SHP77 treated with DMSO at 0.1 percent for 48 hours (cell line): ENCODE measurements at places on chromosomes 2 and 18.

GRCh38 chr18:21191596-21192307 lies 50.3 kb upstream of the GREB1L start:
- peak; percentile 28 for DNase-seq

DNA sequence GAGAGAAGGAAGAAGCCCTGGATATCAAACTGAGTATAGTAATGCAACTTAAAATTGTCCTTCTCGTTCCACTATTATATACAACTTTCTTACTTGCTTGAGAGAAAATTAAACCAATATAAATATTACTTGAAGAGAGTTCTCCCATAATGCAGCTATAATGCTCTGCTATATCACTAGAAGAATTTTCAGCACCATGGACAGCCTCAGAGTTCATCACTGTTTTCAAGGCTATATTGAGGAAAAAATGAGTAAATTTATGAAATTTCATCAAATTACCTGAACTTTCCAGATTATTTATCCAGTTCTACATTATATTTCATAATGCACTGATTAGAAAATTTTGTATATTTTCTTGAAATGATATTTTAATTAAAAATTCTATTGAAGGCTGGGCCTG lies 1053.5 kb upstream of the FAM98A start:
- DNase-seq: no peak

- no peak for DNase-seq
Observed at GRCh38 chr2:223941579-223942277, 3.4 kb downstream of the WDFY1 start.

DNA sequence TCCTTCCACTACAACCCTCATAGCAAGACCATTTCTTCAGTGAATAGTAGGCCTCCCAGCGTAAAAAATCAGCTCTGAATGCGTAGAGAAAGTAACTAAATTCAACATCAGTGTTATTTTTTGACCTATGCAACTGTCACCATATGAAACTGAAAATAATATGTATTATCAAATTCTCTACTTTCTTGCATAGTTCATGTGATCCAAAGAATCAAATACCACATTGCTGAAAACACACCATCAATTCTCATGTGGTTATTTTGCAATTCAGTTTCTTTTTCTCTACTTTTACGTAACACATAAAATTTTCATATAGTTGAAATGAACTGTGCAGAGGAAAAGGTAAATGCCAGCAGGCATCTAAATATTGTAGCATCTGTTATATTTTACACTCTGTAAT lies 208.5 kb upstream of the SPOPL start:
- DNase-seq: no peak

DNA sequence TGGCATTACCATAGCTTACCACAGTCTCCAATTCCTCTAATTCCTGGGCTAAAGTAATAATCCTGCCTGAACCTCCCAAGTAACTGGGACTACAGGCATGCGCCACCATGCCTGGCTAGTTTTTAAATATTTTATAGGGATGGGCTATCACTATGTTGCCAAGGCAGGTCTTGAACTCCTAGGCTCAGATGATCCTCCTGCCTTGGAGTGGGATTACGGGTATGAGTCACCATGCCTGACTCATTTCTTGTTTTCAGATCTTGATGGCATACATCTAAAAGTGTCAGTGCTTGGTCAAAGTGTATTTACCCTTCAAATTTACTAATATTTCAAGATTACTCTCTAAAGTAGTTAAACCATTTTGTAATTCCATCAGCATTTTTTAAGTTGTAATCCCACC lies 9.4 kb upstream of the SOCS6 start:
- DNase-seq: no peak

DNA sequence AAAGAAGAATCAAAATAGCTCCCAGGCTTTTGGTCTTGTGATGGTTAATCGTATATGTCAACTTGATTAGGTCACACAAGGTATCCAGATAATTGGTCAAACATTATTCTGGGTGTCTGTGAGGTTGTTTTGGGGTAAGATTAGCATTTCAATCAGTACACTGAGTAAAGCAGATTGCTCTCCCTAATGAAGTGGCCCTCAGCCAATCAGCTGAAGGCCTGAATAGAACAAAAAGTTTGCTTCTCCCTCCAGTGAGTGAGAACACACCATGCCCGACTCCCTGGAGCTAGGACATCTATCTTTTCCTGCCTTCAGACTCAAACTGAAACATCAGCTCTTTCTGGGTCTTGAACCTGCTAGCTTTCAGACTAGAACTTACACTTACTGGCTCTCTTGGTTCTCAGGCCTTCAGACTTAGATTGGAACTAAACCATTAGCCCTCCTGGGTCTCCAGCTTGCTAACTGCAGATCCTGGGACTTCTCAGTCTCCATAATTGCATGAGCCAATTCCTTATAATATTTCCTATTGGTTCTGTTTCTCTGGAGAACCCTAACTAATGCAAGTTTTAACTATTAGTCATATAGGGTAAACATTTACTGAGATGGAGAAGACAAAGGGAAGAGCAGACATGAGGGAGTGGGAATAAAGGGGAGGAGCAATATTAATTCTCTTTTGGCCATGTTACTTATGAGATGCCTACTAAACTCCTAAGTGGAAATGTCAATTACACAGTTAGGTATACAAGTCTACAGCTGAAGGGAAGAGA lies 25.5 kb downstream of the LNPK start:
- no peak for DNase-seq

GRCh38 chr18:2223849-2224248 lies 347.5 kb downstream of the METTL4 start:
- DNase-seq: peak; percentile 29

DNA sequence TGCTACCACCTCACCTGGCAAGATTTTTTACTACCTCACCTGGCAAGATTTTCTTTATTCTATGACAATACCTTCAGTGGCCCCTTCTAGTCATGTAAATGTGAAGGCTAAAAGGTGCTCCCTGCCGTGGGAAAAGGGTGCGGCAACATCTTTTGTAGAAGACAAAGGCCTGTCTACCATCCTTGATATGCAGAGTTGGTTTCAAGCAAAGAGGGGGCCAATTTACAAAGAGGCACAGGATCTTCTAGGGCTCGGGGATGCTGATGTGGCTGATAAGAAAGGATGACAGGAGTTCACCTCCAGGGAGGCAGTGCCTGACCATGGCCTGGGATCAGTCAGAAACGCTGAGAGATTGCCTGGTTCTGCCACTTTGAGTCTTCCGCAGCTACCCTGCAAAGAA lies 165.4 kb upstream of the SLC1A4 start:
- no peak for DNase-seq

- no peak for DNase-seq
Observed at GRCh38 chr18:22314001-22314400, 103.7 kb downstream of the CTAGE1 start.

GRCh38 chr2:167966937-167967913 lies 280.2 kb downstream of the STK39 start:
- DNase-seq: no peak

DNA sequence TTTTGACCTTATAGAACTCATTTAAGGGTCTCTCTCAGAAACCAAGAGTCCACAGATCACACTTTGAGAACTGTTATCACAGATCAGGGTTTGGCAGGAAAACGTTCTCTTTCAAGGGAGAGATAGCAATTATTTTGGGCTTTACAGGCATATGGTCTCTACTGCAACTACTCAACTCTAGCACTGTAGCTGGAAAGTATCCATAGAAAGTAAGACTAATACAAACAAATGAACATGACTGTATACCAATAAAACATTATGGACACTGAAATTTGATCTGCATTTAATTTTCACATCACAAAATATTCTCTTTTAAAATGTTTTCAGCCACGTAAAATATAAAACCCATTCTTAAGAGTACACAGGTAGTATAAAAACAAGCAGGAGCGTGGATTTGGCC lies 100.5 kb downstream of the TRIP12 start:
- no peak for DNase-seq

- no peak for DNase-seq
Observed at GRCh38 chr2:190119257-190119656, 56.7 kb upstream of the MSTN start.

DNA sequence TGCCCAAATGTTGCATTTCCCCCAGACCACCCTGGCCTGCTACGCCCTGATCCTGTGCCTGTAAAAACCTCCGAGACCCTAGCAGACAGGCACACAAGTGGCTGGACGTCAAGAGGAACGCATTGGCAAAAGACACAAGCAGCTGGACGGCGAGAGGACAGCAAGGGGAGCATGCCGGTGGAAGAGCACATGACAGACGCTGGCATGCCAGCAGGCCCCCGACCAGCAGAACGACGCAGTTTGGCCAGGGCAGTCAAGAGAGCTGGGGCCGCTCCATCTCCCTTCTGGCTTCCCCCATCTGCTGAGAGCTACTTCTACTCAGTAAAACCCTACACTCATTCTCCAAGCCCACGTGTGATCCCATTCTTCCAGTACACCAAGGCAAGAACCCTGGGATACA lies 42.1 kb downstream of the SAP130 start:
- no peak for DNase-seq

- no peak for DNase-seq
Observed at GRCh38 chr2:128727914-128728313, 409.2 kb upstream of the HS6ST1 start.

- DNase-seq: no peak
Observed at GRCh38 chr2:65018141-65018582, 29.0 kb downstream of the SLC1A4 start.

- no peak for DNase-seq
Observed at GRCh38 chr2:120373424-120373823, 27.5 kb downstream of the INHBB start.

- no peak for DNase-seq
Observed at GRCh38 chr2:230664128-230664527, 48.5 kb upstream of the CAB39 start.

DNA sequence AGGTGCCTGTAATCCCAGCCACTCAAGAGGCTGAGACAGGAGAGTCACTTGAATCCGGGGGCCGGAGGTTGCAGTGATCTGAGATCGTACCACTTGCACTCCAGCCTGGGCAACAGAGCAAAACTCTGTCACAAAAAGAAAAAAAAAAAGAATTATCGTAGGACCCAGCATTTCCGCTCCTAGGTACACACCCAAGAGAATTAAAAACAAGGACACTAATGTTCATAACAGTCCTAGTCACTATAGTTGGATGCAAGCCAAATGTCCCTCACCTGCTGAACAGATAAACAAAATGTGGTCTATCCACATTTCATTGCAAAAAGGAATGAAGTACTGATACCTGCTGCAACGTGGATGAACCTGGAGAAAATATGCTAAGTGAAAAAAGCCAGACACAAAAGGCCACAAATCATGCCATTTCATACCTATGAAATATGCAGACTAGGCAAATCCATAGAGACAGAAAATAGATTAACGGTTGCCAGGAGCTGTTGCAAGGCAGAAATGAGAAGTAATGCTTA lies 21.2 kb downstream of the ADRA2B start:
- DNase-seq: no peak

- no peak for DNase-seq
Observed at GRCh38 chr2:73640511-73640911, 1.7 kb downstream of the NAT8 start.

GRCh38 chr2:25018681-25019080 lies 23.2 kb upstream of the EFR3B start:
- DNase-seq: no peak

DNA sequence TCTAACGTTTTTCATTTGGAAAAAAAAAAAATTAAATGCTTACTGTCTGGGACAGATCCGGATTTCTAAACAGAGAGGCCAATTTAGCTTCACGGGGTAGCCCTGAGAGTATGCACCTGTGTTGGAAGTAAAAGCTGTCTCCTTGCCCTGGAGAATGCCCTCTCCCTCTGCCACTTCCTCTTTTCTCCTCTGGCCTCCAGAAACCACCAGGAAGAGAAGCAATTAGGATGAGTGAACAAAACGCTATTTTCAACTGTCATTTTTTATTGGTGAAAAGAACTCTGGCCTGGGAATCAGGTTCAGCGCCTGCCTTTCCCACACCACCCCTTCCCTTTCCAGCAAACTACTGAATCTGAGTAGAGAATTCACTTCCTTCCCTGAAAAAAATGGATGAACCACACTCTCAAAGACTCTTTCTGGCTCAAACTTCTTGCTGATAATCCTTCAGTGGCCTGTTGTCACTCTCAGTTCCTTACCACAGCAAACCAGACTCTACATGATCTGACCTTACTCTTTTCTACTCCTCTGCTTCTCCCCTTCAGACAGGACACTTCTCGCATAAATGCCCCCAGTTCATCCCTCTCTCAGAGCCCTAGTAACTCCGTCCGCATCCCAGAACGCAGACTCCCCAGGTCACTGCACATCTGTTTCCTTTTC lies 29.8 kb downstream of the KLF7 start:
- DNase-seq: no peak

- DNase-seq: no peak
Observed at GRCh38 chr18:74589811-74590210, 7.9 kb upstream of the ZNF407 start.

GRCh38 chr2:30339071-30339470 lies 107.7 kb downstream of the LBH start:
- DNase-seq: no peak

GRCh38 chr18:22069916-22070315 lies 99.5 kb upstream of the GATA6 start:
- DNase-seq: no peak

GRCh38 chr2:174717273-174717672 lies 47.0 kb downstream of the CHRNA1 start:
- no peak for DNase-seq

- DNase-seq: no peak
Observed at GRCh38 chr2:44941551-44942234, at the start of gene SIX3. Gene SIX3 (plus strand): TSS chr2:44941702. CDS start chr2:44942105, 403 bp downstream.

- no peak for DNase-seq
Observed at GRCh38 chr2:33312355-33312754, 164.1 kb upstream of the RASGRP3 start.

DNA sequence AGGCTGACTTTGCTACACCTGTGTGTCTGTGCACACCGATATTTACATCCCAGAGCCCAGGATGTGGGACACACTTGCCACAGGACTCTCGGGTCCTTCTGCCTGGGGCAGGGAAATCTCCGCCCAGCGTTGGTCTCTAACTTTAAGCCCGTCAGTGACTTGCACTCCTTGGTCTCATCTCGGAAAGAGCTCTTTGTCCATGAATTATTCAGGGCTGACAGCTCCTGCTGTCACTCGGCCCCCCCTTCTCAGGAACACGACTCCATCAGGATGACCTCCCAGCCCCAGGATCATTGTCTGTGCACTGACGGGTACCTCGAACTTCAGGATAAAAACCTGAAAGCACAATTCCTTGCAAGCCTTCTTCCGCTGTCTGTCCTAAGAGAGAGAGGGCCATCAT lies 26.6 kb downstream of the PLB1 start:
- no peak for DNase-seq

DNA sequence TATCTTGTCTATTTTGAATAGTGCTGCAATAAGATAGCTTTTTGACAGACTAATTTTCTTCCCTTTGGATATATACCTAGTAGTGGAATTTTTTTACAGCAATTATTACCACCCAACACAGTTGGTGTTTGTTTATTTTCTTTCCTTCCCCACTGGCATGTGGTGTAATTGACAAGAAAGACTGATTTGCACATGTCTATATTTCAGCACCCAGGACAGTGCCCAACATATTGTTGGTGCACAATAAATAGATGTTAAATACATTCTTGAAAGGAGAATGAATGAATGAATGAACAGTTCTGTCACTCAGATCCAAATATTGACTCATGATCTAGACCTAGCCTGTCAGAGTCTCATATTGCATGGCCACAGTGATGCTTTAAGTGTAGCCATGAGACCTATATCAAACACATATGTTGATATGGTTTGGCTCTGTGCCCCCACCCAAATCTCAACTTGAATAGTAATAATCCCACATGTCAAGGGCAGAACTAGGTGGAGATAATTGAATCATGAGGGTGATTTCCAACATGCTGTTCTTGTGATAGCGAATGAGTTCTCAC lies 538.2 kb downstream of the NYAP2 start:
- DNase-seq: no peak
